ENCODE measurements at places on chromosomes 13 and 19.

- DNase-seq = no peak
Observed at GRCh38 chr19:34504273-34504808, 22.8 kb downstream of the WTIP start.

GRCh38 chr13:75411924-75412537 is 69.9 kb downstream of the TBC1D4 start:
- no peak for DNase-seq

GRCh38 chr19:35216016-35216832 is 12.3 kb downstream of the FAM187B start:
- DNase-seq = no peak

- no peak for DNase-seq
Observed at GRCh38 chr13:20519875-20520274, 5.8 kb downstream of the CRYL1 start.

GRCh38 chr13:111395511-111396393 is 75.3 kb downstream of the TEX29 start:
- DNase-seq = no peak

DNA sequence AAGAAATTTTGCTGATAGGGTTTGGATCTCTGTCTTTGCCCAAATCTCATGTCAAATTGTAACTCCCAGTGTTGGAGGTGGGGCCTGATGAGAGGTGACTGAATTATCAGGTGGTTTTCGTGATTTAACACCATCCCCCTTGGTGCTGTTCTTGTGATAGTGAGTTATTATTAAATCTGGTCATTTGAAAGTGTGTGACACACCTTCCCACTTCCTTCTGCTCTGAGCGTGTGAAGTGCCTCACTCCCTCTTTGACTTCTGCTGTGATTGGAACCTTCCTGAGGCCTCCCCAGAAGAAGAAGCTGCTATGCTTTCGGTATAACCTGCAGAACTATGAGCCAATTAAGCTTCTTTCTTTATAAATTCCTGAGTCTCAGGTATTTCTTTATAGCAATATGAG is 632.0 kb downstream of the SLITRK5 start:
- no peak for DNase-seq

DNA sequence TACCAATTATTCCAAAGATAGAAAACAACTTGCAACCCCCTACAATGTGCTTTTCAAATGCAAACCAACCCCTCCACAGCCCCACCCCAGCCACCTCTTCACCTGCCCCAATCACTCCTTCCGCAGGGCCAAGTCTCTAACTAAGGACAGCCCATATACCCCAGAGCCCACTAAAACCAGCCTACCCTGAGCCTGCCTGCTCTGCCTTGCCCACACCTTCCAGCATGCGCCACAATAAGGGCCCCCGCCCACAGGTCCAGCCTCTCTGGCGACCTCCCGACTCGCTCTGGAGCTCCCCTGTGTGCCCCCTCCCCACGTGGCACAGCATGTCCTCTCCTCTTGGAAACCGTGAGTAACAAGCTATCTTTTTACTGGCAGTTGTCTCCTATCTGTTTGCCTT is 42.8 kb upstream of the MEDAG start:
- no peak for DNase-seq

GRCh38 chr19:20278342-20278741 is 111.3 kb downstream of the ZNF486 start:
- no peak for DNase-seq

- DNase-seq = no peak
Observed at GRCh38 chr19:4707956-4708650, 15.5 kb downstream of the DPP9 start.

- no peak for DNase-seq
Observed at GRCh38 chr13:43220873-43221595, 197.6 kb downstream of the DNAJC15 start.

DNA sequence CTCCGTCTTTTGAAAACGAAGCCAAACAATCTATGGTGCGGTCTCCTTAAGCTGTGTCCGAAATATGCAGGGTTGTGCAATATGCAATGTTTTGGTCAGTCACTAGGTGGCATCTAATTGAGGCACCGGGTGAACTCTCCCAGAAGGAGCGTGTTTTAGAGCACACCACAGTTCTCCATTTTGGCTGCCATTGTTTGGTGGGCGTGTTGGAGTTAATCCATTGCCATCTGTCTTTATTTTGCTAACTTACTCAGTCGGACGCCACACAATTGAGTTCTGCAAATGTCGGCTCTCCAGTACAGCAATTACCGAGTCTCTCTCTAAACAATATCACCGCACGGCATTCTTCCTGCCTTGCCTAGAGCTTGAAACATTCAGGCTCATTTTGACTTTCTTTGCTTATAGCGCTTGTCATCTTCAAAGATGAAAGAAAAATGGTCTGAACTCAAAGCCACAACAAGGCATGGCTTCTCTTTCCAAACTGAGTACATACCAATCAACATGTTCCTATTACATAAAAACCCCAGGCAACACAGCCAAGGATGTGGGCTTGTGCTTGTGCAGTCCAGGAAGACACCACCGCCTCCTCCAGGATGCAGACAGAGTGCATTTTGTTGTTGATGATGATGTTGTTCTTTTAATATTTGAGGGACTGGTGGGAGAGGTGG is 182.0 kb upstream of the SERP2 start:
- DNase-seq = no peak

- DNase-seq = no peak
Observed at GRCh38 chr19:39555883-39556282, 15.9 kb upstream of the EID2 start.

DNA sequence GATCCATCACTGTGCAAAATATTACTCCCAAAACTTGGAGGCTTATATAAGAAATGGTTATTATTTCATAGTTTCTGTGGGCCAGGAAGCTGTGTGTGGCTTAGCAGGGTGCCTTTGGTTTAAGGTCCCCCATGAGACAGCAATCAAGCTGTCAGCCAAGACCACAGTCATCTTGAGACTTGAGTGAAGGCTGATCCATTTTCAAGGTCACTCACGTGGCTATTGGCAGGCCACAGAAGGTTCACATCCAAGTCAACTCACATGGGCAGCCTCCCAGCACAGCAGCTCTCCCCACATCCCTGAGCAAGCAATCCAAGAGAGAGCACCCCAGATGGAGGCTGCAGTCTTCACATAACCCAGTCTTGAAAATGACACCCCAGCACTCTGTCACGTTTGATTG is 537.4 kb downstream of the MYO16 start:
- no peak for DNase-seq

GRCh38 chr13:44132710-44133109 is 240.9 kb upstream of the SERP2 start:
- no peak for DNase-seq

DNA sequence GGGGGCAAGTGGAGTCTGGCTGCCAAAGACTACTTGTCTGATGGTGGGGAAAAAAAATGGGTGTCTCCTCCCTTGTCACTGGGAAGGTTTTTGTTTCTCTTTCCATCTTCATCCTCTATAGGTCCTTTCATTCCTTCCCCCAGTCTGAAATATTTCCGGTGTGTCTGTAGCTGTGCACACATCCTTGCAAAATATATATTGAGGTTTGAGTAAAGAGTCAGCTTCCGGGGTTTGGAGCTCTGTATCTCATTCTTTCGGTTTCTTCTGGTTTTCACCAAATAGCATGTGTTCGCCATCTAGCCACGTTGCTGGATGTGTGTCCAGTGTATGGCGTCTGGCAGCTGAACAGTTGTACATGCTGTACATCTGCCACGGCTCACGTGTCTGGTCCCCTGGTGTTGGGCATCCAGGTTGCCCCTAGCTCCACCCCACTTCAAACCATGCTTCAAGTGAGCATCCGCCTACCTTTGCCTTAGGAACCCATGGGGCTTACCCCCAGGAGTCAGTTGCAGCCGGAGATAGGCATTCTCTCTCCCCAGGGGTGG is 142.2 kb downstream of the SIPA1L3 start:
- peak; percentile 16 for DNase-seq

- no peak for DNase-seq
Observed at GRCh38 chr13:36454121-36454520, 21.8 kb downstream of the CCNA1 start.

GRCh38 chr19:45692187-45693105 is at the start of gene QPCTL:
TSS of gene QPCTL (plus strand) at chr19:45692666. CDS start at chr19:45692704, 38 bp downstream.
- DNase-seq = peak; percentile 88

GRCh38 chr19:44111910-44112463 is 1.2 kb upstream of the ZNF225 start:
- DNase-seq = no peak

All from activated CD4-positive, CD25-positive, alpha-beta regulatory T cell (primary cell).